ENCODE measurements at places on chromosomes 2 and 18.

GRCh38 chr2:100876231-100876860 is 56.4 kb downstream of the NPAS2 start:
- DNase-seq: no peak

DNA sequence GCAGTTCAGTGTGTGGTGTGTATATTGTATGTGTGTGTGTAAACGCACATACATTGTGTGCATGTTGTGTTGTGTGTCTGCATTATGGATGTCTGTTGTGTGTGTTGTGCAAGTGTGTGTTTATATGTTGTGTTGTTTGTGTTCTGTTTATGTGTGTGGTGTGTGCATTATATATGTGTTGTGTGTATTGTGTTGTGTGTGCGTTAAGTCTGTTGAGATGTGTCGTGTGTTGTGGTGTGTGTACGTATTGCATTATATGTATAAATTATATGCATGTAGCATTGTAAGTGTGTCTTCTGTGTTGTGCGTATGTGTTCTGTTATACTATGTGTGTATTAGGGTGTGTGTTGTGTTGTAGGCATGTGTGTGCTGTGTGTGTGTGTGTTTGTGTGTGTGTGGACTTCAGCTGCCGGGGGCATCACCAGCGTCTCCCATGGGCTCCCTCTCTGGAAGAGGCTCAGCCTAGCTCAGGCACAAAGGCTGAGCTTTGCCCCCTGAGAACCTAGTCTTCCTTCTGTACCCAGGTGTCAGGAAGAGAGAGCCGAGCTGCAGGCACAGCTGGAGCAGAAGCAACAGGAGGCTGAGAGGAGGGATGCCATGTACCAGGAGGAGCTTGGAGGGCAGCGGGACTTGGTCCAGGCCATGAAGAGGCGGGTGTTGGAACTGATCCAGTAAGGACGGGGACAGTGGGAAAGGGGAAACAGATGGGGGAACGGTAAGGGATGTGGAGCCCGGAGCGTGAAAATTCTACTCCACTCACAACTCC is 13.7 kb downstream of the RUFY4 start:
- no peak for DNase-seq

DNA sequence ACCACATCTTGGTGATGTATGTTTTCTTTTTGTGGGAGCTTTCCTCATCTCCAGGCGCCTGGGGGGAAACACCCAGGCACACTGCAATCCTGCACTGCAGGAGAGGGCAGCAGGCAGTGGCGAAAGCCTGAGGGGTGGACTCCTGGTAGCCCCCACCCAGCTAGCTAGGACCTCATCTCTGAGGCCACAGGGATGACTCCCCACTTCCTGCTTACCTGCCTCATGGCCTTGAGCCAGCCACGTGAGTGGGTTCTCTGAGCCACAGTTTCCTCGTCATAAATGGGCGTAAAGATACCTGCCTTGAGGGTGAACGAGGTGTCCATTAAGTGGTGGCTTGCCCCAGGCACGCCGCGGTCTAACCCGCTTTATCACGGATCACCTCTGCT is 19.1 kb downstream of the TRAF3IP1 start:
- no peak for DNase-seq

DNA sequence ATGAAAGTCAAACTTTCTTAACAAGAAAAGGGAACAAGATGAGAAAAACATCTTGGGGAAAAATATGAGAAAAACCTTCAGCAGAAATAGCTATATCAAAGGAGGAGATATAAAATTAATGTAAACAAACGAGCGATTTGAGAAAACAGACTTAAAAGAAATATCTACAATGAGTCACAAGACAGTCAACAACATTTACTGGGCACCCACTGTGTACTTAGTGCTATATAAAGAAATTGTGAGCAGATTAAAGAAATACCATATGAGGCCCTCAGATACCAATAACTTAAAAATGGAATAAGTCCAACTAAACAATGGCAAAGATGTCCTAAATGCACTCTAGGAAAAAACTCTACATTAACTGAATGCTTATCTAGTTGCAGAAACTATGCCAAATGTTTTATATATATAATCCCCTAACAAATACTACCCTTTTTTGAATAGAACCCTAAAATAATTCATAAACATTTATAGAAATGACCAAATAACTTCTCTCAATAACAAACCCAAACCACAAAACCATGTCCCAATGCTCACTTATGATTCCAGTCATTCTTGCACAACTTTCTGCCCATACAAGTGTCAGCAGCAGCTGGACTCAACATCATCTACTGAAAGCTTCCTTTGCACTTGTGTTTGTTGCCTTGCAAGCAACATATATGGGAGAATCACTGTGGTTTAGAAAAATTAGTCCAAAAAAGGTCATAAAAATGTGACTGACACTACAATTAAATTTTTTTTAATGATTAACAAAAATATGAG is 83.5 kb downstream of the COBLL1 start:
- no peak for DNase-seq
